ENCODE measurements at places on chromosomes 1 and 21.

DNA sequence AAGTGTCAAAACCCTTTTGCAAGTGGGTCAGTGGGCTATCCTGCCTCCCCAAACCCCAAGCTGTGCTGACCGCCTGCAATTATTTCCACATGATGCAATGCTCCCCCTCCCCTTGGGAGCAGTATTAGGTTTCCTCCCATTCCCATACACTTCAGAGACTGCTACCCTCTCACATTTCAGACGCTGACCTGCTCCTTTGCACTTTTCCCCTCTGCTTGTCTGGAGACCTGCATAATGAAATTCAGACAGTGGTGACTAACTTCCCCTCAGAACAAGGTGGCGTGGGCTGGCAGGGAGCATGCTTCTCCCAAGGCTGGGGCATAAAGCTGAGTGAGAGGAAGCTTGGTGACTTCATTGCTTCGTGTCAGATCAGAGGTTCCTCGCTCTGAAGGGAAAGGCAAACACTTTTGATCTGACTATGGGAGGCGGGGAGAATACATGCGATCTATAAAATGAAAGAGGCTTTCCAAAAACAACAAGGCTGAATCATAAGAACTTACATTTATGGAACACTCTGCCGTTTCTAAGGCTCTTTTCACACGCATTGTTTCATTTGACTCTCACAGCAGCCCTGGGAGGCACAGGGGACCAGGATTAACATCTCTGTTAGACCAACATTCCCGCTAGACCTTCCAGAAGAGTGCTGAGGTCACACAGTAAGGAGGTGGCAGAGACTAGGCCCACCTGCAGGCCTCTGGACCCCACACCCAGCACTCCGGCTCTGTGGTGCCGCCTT, 27.5 kb upstream of the ROR1 start:
- DNase-seq, result peak; percentile 95

DNA sequence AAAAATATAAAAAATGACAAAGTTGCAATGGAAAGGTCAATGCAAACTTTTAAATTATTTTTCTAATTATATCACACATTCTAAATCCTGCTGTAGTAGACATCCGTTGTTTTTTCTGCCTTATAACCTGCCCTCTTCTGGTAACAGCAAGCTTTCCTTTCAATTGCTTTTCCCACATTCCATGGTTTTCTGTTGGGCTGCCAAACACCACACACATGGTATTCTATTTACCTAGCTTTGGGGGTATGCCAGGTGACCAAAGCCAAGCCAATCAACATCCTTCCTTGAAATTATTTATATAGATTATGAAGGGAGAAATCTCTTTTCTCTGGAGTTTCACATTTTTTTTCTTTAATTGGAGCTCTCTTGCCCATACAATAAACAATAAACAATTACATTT, 3.4 kb upstream of the LAMC1 start:
- peak; percentile 71 for DNase-seq

- no peak for DNase-seq
Observed at GRCh38 chr1:203040513-203041275, 14.4 kb downstream of the PPFIA4 start.

- DNase-seq, result peak; percentile 73
Observed at GRCh38 chr1:2276803-2277580, 48.9 kb downstream of the SKI start.

DNA sequence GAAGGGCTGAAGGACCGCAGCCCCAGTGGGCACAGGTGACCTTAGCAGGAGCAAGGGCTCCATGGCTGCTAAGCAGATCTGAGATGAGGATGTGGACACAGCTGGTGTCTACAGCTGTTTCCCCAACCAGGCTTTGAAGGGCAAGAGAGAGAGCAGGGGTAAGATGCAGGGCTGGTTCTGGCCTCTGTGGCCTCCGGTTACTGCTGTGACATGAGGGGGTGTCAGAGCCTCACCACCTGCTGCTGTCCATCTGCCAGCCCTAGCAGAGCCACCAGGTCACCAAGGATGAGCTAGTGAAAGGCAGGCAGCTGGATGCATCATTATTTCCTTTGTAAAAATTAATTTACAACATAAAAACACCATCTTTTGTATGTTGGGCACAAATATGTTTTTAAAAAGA, 33.4 kb downstream of the OBSCN start:
- DNase-seq, result no peak

- peak; percentile 25 for DNase-seq
Observed at GRCh38 chr1:222009105-222009730, 267.3 kb upstream of the DUSP10 start.

DNA sequence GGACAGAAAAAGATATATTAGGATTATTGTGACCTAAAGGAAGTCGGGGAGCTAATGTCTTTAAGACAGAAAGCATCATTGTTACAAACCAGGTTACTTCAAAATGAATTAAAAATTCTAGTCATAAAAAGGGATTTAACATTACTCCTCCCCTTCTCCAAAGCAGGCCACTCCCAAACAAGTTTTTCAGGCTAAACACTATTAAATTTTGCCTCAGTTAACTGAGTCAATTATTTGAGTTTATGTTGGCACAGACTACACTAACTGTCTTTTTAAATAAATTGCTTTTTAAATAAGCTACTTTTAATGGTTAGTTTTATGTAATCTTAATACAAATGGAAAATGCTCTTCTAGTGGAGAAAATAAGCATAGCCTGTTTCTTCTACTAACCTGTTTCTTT, 395.0 kb upstream of the DUSP10 start:
- DNase-seq, result no peak

DNA sequence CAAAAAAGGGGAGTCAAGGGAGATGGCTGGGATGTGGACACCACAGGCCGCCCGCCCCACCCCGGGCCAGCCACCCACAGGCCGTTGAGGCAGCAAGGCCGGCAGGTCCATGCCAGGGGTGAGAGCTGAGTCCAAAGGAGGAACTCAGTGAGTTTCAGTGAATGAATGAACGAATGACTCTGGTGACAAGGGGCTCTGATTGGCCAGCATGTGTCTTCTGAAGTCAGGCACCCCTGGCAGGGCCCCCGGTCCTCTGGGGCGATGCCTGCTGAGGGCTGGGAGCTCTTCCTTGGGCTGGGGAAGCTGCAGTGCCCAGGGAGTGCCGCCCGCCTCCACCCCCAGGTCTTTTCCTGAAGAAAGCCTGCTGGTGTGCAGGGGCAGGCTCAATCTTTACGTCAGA, 236.1 kb upstream of the VAMP3 start:
- no peak for DNase-seq

DNA sequence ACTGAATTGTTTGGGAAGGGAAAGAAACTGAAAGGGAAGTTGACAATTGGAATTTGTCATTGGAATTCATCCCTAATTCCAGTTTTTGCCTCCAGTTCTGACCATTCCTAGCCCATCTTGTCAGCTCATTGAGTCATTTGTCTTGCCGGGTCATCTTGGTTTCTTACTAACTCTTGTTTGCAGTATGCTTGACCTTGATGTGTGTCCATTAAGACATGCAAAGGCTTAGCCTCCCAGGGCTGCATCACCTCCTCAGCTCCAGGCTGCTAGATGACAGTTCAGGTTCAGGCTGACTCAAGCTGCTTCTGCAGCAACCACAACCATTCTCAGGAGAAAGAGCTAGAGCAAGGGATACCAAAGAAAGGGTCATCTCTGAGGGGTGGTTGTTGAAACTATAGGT, 151.3 kb upstream of the PTGFR start:
- DNase-seq, result peak; percentile 19

GRCh38 chr1:145707183-145707867, at the start of gene PDZK1:
PDZK1 (minus strand) TSS chr1:145707368; CDS start chr1:145688021, 19,347 bp downstream.
- no peak for DNase-seq

- no peak for DNase-seq
Observed at GRCh38 chr21:44596068-44596725, 3.9 kb upstream of the KRTAP10-6 start.

DNA sequence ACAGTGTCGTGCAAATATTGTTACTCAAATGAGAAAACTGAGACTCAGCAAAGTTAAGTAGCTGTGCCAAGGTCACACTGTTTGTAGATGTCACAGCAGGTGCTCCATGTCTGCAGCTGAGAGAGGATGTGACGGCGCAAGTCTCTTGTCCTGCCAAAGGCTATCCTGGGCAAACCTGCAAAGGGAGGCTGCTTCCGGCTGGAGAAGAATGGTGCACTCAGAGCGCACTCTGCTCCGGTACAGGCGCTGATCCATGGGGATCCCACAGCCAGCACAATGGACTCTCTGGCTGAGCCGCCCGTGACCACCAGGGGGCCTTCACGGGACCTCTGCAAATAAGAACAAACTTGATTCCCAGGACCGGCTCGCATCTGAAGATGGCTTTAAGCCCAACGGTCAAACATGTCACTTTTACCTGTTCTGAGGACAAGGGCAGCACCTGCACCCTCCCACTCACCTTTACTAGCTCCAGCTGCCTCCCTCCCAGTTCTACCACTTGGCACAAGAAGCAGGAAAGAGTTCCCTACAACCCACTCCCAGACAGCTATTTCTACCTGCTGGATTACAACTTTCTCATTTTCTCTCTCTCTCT, 21.9 kb downstream of the RD3 start:
- peak; percentile 81 for DNase-seq

DNA sequence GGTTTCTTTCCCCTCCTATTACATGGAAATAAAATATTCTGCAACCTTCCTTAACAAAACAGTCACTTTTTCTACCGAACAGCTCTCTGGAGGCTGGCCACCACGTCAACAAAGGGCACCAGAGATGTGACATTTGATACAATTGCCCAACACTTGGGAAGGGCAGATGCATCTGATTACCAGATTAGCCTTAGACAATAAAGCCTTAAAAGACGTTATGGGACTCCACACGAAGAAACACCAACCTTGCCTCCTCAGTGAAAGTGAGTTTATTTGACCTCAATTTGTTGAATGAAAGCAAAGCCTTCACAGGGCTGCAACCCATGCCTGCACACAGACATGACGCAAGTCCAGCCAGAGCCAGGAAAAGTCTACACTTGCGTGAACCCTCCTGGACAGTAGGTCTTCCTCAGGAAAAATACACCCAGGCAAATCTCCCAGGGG, 136.1 kb downstream of the TGFBR3 start:
- DNase-seq, result no peak

- DNase-seq, result no peak
Observed at GRCh38 chr1:27345272-27345671, 3.5 kb downstream of the SYTL1 start.

Measured in cardiac fibroblast (primary cell).